Activated CD4-positive, alpha-beta T cell treated with anti-CD3 and anti-CD28 coated beads, Interleukin-2, amount 10 ng/mL, durations not matched to agents 24 days and 14 days (primary cell): ENCODE measurements at places on chromosomes 2 and 18.

DNA sequence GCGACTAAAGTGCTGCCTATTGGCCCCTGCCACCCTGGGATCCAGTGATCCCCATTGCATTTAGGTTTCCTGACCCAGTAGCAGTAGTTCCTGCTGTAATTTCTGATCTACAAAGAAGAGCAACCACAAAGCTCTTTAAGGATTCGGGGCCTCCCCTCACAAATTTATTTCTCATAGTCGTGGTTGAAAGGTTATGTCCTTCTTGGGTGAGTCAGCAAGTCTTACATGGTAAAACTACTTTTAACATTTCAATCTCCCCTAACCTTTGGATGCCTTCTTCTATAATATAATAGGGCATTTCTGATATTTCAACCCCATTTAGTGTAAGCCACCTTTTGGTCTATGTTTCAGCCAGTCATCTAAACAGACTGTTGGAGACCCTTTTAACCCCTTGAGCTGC lies 14.9 kb downstream of the PIKFYVE start:
- DNase-seq: no peak

DNA sequence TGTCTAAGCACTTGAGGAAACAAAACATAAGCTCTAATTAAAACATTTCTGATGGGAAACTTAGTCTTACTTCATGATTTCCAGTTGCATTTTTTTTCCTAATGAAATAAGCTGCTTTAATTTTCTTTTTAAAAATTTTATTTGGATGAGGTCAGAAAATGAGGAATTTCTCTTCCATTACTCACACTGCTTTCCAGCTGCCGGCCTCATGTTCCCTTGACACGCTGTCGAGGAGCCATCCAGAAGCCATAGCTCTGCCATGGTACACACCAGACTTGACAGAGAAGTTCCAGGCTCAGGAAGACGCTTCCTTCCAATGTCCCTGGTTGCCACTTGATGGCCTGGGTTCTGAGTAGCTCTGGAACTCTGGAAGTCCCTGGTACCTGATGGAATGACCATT lies 12.1 kb upstream of the MAPRE2 start:
- DNase-seq: no peak

DNA sequence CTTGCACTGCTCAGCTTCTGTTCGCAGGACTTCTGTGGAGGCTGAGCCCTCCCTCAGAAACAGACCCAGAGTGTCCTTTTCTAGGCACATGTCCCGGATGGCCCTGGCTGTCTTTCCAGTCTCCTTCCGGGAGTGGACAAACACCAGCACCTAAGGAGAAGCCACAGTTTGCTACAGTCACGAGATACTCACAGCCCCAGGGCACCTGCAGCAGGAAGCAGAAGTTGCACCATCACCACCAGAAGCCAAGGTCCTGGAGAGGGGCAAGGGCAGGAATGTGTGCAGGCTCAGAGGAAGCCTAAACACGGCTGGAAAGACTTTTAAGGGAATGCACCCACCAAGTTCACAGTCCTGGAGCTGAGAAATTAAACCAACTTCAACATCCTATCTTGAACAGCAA lies 13.6 kb downstream of the SNRNP200 start:
- DNase-seq: no peak

DNA sequence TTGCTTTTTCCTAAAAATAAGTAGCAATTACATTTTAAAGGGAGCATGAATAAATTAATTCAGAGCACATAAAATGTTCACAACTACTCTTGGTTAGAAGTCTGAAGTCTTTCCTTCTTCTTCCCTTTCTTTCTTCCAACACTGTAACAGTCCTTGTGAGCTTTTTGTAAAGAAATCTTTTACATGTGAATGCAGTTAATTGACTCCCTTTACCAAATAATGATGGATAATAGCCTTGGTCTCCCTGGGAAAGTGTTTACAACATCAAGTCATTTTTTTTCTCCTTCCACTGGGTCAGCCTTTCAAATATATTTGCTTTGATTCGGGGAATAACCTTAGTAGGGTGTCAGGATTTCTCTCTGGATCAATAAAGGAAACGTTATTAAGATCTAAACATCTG lies 39.1 kb downstream of the CALCRL start:
- DNase-seq: no peak

- DNase-seq: peak; percentile 75
These were observed 19.1 kb upstream of the ARHGAP25 start for GRCh38 chr2:68715353-68716041.

DNA sequence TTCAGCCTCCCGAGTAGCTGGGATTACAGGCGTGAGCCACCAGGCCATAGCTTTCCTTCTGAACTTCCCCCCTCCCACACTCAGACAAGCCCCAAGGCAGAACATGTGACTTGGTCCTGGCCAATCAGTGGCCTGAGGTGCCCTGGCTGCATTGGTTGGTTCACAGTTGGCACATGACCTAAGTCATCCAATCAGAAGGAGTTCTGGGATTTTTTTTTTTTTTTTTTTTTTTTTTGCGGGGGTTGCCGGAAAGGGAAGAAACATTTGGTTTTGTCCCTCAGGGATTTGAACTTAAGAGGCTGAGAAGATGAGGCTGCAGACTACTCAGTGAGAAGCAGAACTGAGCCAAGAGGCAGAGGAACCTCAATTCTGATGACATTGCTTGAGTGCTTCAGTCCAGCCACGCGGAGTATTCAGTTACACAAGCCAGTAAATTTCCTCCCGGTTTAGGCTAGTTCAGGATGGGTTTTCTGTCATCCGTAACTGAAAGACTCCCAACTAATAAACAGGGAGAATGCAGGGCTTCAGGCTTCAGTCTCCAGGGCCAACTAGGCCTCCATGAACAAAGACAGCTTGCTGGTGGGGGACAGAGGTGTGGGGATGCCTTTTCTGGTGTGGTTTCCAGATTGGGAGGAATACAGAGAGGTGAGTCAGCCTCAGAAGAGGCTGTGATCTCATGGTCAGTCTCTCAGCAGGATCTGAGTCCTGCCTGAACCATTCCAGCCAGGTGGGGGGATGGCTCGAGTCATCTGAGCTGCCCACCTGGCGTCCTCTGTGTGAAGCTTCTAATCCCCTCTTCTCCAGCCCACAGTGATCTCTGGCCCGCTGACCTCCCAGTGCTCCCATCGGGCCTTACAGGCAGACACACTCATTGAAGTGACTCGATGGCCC lies 9.2 kb downstream of the PTMA start:
- peak; percentile 72 for DNase-seq

GRCh38 chr2:69637923-69638322 lies 5.6 kb downstream of the AAK1 start:
- no peak for DNase-seq

DNA sequence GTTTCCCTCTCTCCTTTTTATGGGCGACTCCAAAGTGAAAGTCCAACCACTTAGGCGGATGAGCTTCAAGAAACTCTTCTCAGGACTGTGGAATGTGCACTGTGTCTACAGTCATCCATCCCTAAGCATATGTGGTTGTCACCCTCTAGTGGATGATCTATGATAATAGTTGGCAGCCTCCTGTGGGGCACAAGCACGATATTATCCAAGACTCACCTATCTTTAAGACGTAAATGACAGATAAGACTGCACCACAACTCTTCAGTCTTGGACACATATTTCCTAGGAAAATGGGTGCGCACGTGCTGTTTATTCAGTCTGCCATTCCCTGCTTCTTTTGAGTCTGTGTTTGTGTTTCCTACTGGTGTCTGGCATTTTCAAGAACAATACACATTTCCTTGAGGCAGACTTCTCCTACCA lies 145.5 kb upstream of the CTAGE1 start:
- DNase-seq: no peak

- DNase-seq: no peak
These were observed 352.5 kb downstream of the ARHGAP15 start for GRCh38 chr2:143481733-143482132.

- no peak for DNase-seq
These were observed 56.9 kb upstream of the ZNF397 start for GRCh38 chr18:35183886-35184285.

DNA sequence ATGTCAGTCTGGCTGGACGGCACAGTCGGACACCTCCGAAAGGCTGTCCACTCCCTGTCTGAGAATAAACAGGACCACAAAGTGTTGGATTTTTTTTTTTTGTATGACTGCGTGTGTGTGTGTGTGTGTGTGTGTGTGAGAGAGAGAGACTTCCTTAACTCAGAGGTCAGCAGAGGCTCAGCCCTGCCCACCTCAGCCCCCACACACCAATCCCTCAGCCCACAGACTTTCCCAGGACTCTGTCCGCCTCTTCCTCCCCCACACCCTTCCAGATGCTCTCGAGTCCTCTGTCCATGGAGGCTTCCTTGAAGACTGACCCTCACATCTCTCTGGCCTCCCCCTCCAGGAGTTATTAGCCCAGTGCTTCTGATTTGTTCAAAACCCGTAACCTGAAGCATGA lies 147.3 kb downstream of the BCL11A start:
- DNase-seq: no peak

DNA sequence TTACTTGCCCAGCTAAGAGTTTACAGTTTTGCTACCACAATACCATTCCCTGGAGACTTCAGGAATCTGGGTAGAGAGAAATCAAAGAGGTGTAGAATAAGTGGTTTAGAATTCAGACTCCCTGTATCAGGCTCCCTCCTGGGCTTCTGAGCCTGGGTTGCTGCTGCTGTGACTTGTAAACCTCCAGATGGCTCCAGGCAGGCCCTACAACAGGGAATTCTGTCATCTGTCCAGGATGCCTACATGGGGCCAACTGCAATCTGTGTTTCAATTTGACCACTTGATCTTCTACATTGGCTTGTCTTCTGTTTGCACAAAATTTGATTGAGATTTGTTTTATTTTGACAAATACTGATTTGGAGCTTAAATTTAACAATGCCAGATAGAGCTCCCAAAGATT lies 183.9 kb downstream of the RAD51AP2 start:
- DNase-seq: no peak

- DNase-seq: no peak
These were observed 78.5 kb upstream of the GPC1 start for GRCh38 chr2:240356700-240357640.

DNA sequence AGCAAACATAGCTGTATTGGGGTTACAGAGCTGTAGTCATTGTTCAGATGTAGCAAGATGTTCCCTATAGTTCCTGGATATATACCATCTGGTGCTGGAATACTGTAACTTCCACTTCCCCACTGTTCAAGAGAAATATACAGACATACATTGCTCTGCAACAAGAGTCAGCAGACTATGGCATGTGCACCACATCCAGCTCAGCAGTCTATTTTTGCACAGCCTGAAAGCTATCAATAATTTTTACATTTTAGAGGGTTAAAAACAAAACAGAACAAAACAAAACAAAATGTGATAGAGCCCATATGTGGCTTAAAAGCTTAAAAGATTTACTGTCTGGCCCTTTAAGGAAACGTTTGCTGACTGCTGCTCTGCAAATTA lies 31.8 kb upstream of the VIT start:
- no peak for DNase-seq

DNA sequence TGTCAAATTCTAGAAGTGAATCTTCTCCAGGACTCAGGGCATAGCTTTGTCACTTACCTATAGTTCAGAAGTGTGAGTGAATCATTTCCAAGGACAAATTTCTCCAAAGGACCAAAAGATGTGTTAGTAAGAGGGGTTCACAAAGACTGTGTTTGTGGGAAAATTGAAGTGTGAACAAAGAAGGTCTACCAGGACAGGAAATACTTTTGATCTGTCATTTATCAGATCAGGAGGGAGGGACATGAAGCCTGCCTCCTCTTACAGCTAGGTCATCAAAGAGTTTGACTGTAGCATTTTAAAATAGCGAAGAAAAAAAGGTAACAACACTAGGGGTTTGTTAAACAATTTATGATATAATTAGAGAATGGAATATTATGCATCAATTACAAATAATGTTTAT lies 2.0 kb upstream of the CD28 start:
- no peak for DNase-seq

DNA sequence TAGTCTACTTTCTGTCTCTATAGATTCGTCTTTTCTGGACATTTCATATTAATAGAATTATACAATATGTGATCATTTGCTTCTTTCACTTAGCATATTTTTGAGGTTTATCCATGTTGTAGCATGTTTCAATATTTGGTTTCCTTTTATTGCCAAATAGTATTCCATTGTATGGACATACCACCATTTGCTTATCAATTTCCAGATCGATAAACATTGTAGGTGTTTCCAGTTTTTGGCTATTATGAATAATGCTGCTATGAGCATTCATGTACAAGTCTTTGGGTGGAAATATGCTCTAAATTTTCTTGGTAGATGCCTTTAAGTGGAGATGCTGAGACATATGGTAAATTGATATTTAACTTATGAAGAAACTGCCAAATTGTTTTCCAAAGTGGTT lies 114.1 kb downstream of the RND3 start:
- DNase-seq: no peak
